ENCODE measurements at places on chromosomes 5 and 9.

- no peak for ATAC-seq
Observed at GRCh38 chr9:18710065-18710464, 236.1 kb downstream of the ADAMTSL1 start.

- no peak for ATAC-seq
Observed at GRCh38 chr9:102975251-102975650, 19.9 kb upstream of the CYLC2 start.

DNA sequence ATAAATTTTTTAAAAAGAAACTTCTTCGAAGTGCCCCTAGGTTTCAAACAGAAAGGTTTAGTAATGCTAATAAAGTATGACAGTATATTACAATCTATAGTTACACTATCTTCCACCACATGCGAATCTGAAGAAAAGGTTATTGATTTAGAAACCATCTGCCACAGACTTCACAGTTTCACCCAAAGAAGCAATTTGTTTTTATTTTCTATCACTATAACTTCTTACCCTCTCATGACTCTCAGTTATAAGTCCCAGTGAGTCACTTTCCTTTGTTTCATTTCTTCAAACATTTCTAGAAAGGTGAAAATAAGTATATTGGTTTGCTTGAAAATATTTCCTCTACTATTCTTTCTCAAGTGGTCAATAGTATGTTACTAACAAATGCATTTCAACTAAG lies 93.6 kb downstream of the MCTP1 start:
- ATAC-seq = no peak

DNA sequence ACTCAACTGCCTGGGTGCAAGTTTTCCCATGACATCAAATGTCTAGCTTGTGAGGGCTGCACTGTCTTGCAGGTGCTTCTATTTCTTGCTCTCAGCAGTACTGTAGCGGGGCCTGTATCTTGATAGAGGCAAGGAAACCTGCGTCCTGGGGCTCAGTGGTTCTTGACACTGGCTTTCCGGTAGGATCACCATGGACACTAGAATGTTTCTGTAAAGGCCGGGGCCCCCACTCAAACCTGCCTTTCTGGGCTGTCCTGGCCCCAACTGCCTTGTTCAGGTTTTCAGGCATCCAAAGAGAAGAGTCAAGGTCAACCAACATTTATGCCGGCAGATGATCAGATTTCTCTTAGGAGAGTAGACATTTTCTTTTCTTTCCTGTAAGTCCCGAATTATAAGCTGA lies 26.7 kb upstream of the TENT4A start:
- no peak for ATAC-seq

DNA sequence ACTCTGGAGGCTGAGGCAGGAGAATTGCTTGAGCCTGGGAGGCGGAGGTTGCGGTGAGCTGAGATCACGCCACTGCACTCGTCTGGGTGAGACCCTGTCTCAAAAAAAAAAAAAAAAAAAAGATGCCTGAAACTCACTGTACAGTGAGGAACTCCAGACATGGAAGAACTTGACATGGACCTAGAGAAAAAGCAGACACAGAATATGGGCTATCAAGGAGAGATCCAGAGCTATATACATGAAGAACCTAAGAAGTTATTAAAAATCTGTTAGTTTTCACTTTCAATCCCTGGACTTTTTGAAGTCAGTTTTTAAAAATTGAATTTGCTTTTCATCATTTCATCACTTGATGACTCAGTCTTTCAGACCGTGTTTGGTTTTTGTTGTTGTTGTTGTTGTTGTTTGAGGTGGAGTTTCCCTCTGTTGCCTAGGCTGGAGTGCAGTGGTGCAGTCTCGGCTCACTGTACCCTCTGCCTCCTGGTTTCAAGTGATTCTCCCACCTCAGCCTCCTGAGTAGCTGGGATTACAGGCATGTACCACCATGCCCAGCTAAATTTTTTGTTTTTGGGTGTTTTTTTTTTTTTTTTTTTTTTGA lies 20.3 kb downstream of the PAIP2 start:
- ATAC-seq = peak; percentile 55

DNA sequence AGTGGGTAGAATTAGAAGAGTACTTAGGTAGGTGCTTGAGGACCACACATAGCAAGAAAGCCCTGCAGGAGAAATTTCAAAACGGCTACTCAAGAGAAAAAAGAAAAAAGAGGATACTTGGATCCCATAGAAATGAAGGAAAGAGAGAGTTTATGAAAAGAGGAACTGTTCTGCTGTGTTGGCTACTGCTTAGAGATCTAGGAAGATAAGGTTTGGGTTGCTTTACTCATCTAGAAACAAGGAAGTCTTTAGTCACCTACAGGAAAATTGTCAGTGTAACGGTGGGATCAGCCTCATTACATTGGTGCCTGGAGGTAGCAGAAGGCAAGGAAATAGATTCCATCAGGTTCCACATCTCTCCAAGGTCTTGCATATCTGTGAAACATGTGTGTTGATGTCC lies 14.8 kb upstream of the C5orf46 start:
- no peak for ATAC-seq

DNA sequence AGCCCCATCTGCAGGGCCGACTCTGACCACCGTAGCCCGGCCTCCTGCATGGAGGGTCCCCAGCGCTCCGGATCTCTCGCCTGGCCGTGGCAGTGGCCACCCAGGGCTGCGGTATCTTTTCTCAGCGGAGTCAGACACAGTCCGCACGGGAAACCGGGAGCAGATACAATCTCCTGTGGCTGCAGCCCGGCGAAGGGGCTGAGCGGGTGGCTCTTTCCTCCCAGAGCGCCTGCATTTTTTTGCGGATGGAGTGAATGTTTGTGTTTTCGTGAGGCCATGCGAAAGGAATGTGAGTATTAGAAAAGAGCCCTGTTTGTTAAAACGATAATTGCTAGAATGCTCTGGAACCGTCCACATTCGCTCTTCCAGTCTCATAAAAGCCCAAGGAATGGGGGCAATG lies 53.4 kb upstream of the PTCH1 start:
- no peak for ATAC-seq

DNA sequence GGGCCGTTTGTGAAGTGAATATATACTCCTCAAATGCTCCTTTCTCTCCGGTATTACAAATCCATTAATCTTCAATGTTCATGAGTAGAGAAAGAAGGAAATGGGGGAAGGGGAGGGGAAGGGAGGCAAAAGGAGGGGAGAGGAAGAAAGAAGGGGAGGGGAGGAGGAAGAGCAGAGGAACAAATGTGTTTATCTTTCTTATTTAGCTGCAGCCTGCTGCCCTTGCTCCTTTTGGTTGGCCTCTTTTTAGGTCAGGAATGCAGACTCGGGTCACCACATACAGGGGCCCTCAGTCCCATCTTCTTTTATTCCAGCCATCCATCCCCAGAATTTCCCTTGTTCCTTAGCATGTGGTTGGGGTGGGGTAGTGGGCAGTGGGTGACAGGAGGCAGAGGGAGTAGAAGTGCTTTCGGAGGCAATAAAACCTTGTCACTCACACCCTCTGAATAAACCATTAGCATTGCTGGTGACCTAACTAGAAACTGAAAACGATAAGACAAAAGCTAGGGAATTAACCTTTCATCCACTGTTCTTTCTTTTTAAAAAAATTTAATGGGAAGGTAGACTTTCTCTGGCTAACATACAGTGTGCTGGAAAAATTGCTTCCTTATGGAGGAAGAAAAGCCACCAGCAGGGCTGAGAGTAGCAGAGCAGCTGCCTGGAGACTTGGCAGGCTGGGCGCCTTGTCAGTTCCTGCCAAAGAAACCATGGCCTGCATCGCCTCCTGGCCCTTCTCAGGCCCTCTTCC lies 16.8 kb upstream of the PRLR start:
- no peak for ATAC-seq

Data from activated CD4-positive, CD25-positive, alpha-beta regulatory T cell treated with anti-CD3 and anti-CD28 coated beads, Interleukin-2, amount 50 U/mL, for 24 hours (primary cell).